Activated CD8-positive, alpha-beta memory T cell treated with anti-CD3 and anti-CD28 coated beads for 48 hours (primary cell): ENCODE measurements at places on chromosomes 7 and 10.

- DNase-seq, result no peak
These were observed 29.9 kb downstream of the HEPACAM2 start for GRCh38 chr7:93196336-93196735.

DNA sequence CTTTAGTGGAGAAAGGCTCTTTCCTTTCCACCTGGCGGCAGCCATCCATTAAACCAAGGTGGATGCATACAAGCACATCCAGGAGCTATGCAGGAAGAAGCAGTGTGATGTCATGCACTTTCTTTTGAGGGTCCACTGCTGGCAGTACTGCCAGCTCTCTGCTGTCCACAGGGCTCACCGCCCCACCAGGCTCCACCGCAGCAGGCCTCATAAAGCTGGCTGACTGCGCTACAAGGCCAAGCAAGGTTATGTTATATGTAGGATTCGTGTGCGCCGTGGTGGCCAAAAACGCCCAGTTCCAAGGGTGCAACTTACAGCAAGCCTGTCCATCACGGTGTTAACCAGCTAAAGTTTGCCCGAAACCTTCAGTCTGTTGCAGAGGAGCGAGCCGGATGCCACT lies 37.3 kb upstream of the TRUB1 start:
- DNase-seq, result no peak

DNA sequence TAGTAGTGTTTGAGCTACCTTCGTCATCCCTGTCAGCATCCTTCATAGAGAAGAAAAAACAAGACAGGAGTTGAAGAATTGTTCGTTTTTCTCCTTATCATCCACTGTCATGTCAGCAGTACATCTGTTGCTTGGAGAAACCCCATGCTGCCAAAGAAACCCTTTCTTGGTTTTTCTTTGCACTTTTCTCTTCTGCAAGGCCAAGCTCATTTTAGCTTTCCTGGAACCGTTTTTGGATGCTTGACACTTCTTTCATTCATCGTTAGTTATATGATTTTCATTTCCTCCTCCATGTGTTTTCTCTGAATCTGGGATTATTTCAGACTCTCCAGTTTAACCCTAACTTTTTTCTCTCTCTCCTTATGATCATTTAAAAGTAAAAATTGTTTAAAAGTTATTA lies 58.9 kb downstream of the MMRN2 start:
- DNase-seq, result no peak

DNA sequence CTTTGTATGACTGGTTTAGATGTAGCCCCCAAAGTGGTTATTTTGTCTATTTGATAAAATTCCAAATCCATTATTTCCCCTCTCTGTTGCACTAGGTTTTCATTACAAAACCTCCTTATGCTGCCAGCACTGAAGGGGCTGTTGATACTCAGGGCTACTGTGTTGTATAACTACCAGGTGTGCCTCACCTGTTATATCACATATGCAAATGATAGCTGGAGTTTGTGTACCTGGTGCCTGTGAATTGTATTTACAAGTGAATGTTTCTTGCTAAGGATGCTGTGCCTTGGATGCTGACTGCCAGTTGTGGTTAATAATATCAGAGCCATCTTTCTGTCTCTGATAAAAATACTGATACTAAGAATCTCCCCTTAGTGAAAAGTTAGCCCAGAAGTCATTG lies 84.8 kb upstream of the CCDC6 start:
- DNase-seq, result no peak

GRCh38 chr7:18320971-18321567 lies 174.5 kb upstream of the HDAC9 start:
- DNase-seq, result no peak

DNA sequence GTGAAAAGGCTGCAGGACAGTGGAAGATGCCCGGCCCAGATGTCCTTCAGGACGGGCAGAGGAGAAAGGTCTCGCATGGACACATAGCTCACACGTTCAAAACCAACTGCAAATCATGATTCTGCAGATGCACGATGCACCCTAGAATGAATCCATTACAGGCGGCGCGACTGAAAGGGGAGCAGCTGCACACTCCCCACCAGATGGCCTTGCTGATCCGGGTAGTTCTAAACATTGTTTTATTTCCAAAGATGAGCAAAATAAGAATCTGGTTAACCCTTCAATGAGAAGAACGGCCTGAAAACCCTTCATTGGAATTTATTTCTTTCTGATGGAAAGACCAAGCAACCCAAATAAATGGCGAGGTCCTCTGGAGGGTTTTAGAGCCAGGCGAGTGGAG lies 33.8 kb downstream of the CHST15 start:
- DNase-seq, result no peak

DNA sequence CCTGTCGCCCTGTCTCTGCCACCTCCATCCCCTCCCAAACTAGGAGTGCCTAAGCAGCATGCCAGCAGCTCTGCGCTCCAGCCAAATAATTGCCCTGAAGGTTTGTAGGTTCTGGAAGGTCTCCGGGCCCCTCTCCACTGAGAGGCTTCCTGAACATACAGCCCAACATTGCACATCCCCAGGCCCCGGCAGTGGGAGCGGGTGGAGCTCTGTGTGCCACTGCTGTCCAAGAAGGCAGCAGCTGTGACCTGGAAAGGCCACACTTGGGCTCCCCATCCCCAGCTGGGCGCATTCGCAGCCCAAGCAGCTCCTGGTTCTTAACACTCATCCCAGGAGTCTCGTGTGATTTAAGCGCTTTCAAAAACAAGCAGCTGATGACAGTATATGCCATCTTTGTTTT lies 95.7 kb downstream of the COL13A1 start:
- DNase-seq, result no peak

DNA sequence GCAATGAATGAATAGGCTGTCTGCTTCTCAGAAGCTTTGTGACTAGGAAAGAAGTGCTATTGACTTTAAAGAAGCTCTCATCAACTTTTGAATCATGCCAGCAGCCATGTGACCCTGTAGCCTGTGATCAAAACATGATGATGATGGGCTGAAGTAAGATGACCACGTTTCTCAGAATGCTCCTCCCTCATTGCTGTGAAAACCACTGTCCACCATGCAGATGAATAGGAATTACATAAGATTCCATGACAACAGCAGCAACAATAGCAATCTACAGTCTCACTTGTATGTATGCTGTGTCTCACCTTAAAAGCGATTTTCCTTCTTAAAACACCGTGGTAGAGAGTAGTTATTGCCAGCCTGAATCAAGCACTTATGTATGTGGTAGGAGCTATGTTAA lies 228.4 kb downstream of the TRIL start:
- DNase-seq, result no peak

- DNase-seq, result no peak
These were observed 3.5 kb upstream of the CFAP58 start for GRCh38 chr10:104350127-104350635.

- DNase-seq, result no peak
These were observed 1.7 kb downstream of the PLEKHS1 start for GRCh38 chr10:113753020-113753692.

- DNase-seq, result no peak
These were observed 100.7 kb downstream of the OSBPL3 start for GRCh38 chr7:24879291-24879690.

DNA sequence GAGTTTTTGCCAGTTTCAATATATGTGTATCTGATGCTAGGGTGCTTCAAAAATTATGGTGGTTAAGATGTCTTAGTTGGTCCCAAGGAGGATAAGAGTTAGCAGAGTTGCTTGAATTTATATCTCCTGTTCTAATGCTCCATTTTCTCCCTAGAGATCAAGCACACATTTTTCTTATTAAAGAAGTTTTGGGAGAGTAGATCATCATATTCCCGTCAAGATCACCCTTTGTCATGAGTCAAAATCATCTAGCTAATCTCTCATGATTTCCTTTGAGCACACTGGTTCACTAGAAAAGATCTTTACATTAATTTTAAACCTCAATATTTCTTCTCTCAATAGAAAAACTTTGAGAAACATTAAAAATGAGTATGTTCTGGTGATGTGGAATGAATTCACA lies 429.9 kb upstream of the SEMA3A start:
- no peak for DNase-seq

DNA sequence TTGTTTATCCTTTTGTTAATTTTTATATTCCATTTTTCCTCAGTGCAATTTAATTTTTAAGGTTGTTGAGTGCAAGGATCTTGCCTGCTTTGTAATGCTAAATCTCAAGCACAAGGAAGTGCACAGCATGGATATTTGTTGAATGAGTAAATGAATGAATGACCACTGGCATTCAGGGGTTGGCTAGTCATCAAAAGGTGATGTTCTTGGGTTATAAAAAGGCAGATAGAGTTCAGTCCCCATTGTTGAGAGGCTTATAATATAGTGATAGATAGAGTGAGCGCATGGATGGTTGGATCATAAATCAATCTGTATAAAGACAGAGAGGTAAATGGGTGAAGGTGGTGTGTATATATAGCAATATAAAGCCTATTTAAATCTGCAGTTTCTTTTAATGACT lies 193.2 kb upstream of the KLF6 start:
- DNase-seq, result no peak

- DNase-seq, result no peak
These were observed 571 bp downstream of the KDM7A start for GRCh38 chr7:140176122-140176701.

DNA sequence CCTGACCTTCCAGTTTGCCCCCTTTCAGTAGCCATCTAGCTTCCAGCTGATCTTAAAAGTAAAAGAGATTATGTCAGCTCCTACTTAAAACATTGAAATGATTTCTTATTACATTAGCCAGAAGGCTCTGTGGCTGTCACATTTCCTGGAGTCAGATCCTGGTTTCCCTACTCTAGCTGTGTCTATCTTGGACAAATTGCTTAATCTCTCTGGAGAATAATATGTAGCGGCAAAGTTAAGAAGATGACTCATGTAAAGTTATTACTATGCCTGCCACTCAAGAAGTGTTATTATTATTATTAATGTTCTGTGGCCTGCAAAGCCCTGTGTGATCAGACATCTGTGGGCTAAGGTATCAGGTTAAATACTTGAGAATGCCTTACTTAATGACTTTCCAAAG lies 107.2 kb downstream of the RUNDC3B start:
- DNase-seq, result no peak

- no peak for DNase-seq
These were observed 259.2 kb downstream of the HDAC9 start for GRCh38 chr7:18754766-18755165.

- DNase-seq, result no peak
These were observed 107.9 kb upstream of the PPIF start for GRCh38 chr10:79239275-79239779.

- DNase-seq, result no peak
These were observed 64.5 kb downstream of the MCMBP start for GRCh38 chr10:119807960-119808697.

DNA sequence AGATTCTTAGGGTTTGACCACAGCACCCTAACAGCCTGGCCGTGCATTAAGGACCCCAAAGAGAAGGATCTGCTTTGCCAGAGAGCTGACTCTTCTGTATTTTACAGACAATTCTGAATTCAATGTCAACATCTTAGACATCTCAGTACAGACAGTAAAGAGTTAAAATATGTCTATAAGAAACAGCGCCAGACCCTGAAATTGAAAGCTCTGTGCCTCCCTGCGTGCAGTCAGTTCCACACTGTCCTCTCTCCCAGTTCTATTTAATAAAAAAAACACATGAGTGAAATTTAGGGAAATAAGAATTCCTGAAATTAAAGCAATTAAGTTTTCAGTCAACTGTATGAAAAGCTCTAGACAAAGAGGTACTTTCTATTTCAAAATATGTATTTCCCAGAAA lies 45.1 kb downstream of the MET start:
- DNase-seq, result no peak

GRCh38 chr7:74027683-74028320 lies at the start of gene ELN:
ELN (plus strand) TSS chr7:74028173; CDS start chr7:74028188, 15 bp downstream.
- no peak for DNase-seq

GRCh38 chr10:122559228-122559627 lies 1.3 kb upstream of the DMBT1 start:
- DNase-seq, result no peak

DNA sequence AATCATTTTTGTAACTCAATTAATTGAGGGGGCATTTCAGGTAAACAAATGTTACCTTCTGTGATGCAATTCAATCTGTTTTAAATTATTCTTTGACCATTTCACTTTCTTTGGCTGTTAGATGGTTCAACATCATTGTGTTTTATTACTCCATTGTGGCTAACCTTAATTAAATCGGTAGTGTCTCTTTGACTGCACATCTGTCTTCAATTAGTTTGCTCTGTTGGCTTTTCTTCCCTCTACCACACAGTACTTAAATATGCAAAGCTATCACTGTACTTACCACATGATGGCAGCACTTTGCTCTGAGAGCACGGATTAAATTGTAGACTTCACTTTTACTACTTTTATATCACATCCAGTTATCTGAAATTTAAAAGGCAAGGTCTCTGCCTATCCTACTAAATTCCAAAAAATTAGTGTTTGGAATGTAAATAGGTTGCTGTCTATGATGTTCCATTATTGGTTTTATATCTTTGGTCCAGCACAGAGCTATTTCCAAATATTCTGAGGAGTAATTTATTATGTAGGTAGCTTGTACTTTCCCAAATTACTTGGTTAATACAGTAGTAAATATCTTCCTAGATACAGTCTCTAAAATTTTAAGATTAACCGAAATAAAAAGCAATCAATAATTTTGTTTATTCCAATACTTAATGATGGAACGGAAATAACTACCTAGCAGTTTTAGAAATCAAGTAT lies 352.0 kb downstream of the PCLO start:
- no peak for DNase-seq

DNA sequence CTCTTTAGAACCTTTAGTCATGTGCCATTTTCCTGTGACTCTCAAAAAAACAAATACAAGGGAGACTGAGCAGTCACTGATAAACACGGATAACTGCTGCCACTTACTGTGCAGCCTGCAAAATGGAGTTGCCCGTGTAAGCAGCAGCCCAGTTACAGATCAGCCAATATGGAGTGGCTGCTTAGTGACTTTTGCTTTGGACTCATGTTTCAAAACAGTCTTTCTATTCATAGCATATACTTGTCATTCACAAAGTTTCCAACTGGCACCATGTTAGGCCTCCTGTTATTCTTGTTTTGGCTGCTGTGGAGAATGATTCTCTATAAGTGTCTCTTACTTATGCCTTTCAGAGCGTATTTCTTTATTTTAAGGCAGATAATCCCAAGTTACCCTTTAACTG lies 3.0 kb downstream of the FAM204A start:
- no peak for DNase-seq

DNA sequence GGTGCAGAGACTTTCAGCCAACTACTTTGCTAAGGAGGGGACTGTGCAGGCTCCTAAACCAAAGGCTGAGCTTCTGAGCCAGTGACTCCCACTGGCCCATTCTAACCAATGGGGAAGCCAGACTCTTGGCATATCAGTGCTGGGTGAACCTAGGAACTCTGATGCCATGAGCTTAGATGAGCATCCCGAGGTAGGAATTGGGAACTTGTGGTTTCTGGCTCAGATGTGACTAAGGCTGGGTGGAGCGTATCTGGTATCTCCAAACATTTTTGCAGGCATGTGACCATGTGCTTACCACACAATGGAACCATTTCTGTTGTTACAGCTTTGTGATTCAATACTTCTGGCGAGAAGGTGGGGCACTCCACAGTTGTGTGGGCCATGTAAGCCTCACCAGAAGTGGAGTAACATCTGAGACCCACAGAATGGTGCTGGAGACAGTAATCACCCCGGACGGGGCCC lies 2.5 kb upstream of the AVPI1 start:
- no peak for DNase-seq

GRCh38 chr7:89451911-89452310 lies 656.4 kb upstream of the TEX47 start:
- no peak for DNase-seq

- no peak for DNase-seq
These were observed 6.3 kb downstream of the RINT1 start for GRCh38 chr7:105538339-105538738.

- no peak for DNase-seq
These were observed 1.7 kb upstream of the FAM3C start for GRCh38 chr7:121397822-121398221.

- no peak for DNase-seq
These were observed 29.8 kb downstream of the FHIP2A start for GRCh38 chr10:114851336-114851735.
